ENCODE measurements at places on chromosomes 3 and 15.

GRCh38 chr15:52234596-52235541 is 43.7 kb upstream of the GNB5 start:
- no peak for DNase-seq

- peak; percentile 23 for DNase-seq
Observed at GRCh38 chr15:52834379-52834778, 44.2 kb upstream of the ONECUT1 start.

- DNase-seq = no peak
Observed at GRCh38 chr3:151428386-151428785, 32.5 kb downstream of the IGSF10 start.

DNA sequence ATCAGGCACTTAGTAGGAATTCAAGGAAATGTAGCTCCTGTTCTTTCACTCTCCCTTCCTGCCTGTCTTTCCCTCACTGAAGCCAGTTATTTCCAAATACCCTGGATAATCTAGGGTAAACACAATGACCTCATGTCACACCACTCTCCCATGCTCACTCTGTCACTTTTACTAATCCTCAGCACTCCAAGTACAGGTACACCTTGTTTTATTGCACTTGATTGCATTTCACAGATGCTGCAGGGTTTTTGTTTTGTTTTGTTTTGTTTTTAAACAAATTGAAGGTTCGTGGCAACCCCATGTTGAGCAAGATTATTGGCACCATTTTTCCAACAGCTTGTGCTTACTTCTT is 40.8 kb downstream of the PPM1L start:
- DNase-seq = no peak

DNA sequence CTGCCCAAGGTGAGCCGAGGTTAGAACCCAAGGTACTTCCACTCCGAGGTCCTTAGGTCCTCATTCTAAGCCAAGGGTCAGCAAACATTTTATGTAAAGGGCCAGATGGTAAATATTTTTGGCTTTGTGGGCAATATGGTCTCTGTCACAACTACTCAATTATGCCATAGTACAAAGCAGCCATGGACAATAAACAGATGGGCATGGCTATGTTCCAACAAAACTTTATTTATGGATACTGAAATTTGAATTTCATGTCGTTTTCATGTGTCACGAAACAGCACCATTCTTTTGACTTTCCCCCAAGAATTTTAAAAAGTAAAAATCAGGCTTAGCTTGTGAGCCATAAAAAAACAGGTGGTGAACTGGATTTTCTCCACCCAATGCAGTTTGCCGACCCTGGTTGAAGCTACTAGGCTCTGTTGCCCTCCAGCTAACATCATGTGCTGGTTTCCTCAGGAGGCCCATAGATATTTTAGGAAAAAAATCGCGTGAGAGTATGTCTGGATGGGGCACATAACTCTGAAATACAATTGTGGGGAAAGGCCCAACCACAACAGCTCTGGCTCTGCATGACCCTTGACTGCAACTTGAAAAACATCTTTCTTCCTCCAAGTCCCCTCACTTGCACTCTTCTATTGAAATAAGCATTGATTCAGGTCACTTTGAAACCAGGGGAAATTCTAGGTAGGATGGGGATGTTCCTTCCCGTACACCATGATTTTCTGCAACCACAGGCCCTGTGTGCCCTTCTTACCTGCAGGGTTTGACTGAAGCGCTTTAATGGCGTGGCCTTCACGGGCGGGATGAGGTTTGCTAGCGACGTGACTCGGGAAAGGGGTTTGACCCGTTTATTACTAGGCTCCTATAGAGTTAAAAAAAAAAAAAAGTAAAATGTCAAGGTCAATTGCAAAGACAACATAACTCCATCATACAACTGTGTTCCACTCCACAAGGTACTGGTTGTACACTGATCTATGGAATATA is 28.5 kb downstream of the ARHGEF3 start:
- no peak for DNase-seq

DNA sequence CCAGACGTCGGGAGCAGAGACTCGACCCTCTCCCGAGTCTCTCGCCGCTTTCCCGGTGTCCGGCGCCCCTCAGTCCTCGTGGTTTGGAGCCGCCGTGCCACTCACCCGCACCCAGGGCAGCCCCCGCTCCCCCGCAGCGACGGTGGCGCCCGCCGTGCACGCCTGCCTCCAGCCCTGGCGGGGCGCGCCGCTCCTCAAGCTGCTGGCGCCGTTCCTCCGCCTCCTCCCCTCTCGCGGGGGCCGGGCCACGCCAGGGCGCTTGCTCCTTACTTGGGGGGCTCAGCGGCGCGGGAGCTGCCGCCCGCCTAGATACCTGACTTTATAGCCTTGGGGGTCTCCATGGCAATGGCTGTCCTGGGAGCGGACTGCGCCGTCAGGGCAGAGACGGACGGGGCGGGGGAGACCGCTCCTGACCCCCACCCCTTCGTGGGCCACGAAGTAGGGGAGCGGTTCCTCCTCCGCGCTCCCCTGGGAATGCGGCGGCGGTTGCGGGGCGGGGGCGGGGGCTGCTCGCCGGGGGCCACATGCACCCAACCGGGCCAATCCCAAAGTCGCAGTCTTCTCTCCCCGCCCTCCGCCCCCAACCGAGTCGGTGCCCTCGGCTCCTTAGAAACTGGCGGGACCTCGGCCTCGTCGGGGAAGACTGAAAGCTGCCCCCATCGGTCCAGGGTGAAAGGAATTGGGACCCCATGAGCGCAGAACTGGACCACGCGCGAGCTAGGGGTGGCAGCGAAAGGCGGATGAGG is at the start of gene ANKRD63:
ANKRD63 (minus strand) TSS at position 196 of the 746 bp plus-strand sequence. CDS start 478 bp downstream, outside the sequence.
- peak; percentile 63 for DNase-seq

All from retina (tissue), 1 donor.